ENCODE measurements at places on chromosomes 6 and 20. TPM values are rescaled to one million over a fixed set of nuclear protein-coding genes. Genes with fewer than 3 reads are reported as not detected.
A peak's percentile ranks its signal among the peaks of the same experiment; 100 is the strongest.

GRCh38 chr6:85641522-85641896, 1.2 kb downstream of the SYNCRIP start:
- H3K36me3 ChIP-seq, result peaks cover 18% of the 10 kb centered on the region
- no peak for DNase-seq
- H3K27ac ChIP-seq, result peak overlapping the region; percentile 99
- peak overlapping the region; percentile 91 for H3K4me3 ChIP-seq
- peaks cover 9% of the 10 kb centered on the region for H3K4me1 ChIP-seq

DNA sequence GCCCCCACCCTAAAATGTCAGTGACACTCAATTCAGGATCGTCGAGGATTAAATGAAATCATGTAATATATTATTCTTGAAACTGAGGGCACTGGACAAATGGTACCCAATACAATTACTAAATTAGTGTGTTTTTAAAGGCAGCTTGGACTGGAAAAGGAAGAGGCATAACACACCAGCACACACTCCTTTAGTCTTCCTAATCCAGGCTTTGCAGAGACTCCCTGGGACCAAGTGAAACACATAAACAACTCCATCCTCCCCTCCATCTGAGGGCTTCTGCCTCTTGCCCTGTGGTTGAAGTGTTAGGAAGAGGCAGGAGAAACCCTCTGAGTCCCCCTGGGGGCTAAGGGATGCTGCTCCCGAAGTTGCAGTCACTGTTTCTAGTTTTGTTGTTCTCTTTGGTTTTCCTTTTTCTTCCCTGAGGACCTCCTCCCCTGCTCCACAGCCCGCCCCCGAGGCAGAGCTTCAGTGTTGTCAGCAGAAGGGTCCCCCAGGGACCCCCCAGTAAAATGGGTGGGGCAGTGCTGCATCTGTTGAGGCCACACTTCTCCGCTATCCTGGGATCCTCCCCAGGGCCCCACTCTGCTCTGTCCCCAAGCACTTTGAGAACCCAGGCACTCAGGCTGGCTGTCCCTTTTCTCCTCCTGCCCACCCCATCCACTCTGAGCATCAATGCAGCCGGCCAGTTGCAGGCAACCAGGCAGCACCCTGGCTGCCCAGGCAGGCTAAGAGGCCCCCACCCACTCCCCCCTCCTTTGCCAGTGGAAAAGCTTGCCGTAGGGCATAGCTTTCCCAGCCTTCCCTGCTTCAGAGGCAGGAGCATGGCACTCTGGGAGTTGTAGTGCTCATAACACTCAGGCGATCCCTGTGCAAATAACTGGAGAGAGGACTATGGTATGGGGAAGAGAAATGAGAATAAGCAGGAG, 5.9 kb downstream of the TMEM63B start:
- H3K27ac ChIP-seq, result no peak overlapping the region
- H3K4me3 ChIP-seq, result no peak overlapping the region
- H3K4me1 ChIP-seq, result peaks cover 20% of the 10 kb centered on the region
- no peak for DNase-seq

DNA sequence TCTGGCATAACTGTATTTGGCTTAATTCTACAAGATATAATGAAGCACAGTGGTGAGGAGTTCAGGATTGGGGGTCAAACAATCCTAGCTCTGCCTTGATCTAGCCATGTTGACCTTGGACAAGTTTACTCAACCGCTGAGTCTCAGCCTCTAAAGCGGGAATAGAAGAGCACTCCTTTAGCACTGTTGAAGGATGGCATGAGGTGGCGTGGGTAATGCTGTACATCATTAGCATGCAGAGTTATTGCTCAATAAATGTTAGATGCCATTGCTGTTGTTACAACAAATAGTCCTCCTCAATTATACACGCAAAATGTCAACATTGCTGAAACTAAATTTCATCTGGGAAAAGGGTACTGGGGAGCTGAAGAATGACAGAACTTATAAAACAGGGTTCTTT, 78.6 kb downstream of the KIF13A start:
- peaks cover 12% of the 10 kb centered on the region for H3K4me1 ChIP-seq
- H3K36me3 ChIP-seq, result no peaks in the 10 kb centered on the region
- no peaks in the 10 kb centered on the region for H3K27me3 ChIP-seq
- no peak for DNase-seq
- no peak overlapping the region for H3K4me3 ChIP-seq
- H3K27ac ChIP-seq, result no peak overlapping the region

- DNase-seq, result no peak
- H3K36me3 ChIP-seq, result no peaks in the 10 kb centered on the region
- no peak overlapping the region for H3K27ac ChIP-seq
- no peaks in the 10 kb centered on the region for H3K27me3 ChIP-seq
- H3K4me3 ChIP-seq, result no peak overlapping the region
- no peaks in the 10 kb centered on the region for H3K4me1 ChIP-seq
These were observed 92.6 kb downstream of the RNGTT start for GRCh38 chr6:88870717-88871330.

DNA sequence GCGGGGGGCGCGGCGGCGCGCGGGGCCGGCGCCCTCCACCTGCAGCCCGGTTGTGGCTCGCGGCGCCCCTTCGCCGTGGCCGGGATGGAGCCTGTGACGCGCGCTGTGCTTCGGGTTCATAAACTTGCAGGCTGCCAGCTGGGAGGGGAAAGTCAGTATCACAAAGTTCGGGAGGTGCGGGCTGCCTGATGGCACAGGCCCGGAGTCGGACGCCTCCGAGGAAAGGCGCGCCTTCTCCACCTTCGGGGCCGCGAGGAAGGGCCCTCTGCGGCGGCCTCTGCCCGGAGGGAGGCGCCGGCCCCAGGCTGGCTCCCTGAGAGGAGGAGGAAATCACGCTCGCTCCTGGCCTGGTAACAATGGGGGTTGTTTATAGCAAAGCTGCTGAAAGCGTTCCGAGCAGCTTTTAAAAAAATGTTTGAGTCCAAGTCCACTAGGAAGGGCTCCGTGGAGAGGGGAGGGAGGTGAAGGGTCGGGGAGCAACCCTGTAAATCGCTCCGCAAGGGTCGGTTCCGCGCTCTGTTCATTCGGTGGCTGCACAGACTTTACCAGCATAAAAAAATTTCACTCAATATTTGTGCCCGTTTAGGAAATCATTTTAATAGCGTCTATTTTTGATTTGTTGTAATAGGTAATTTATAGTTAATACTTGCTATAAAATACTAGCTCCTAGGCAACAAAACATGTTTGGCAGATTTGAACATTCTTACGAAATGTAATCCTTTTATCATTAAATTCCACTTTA, 1.0 kb downstream of the AFDN start:
- H3K4me3 ChIP-seq, result peak overlapping the region; percentile 97
- peaks cover 12% of the 10 kb centered on the region for H3K36me3 ChIP-seq
- peak overlapping the region; percentile 40 for H3K27ac ChIP-seq

DNA sequence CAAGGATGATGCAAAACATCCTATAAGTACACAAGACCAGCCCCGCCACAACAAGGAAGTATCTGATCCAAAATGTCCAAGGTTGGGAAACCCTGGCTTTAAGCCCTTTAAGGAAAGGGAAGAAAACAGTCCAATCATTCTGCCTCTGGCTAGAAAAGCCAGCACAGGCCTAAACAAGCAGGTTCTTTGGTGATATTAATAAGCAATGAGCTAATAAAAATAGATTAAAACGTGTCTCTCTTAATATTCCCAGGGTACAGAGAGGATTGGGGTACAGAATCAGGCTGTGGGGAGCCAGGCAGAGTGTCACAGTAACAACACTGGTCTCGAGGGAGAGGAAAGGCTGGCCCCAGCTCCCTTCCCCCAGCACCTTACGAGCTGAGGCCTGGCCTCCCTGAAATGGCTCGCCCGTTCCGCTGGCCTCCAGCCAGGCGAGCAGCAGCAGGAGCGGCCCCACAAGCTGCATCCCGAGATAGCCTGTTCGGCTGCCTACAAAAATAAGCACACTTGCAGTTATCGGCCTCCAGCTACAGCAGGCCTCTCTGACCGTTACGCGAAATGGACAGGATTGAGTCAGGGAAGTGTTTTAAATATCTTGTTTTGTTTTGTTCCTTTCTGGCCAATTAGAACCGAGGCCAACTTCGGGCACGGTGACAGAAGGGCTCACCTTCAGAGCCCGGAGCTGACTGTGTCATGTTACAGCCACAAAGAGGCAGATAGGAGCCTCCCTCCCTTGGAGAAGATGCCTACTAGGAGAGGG, 4.0 kb upstream of the ZMYND8 start:
- no peaks in the 10 kb centered on the region for H3K27me3 ChIP-seq
- H3K36me3 ChIP-seq, result peaks cover 24% of the 10 kb centered on the region
- peak overlapping the region; percentile 98 for H3K27ac ChIP-seq
- DNase-seq, result no peak

DNA sequence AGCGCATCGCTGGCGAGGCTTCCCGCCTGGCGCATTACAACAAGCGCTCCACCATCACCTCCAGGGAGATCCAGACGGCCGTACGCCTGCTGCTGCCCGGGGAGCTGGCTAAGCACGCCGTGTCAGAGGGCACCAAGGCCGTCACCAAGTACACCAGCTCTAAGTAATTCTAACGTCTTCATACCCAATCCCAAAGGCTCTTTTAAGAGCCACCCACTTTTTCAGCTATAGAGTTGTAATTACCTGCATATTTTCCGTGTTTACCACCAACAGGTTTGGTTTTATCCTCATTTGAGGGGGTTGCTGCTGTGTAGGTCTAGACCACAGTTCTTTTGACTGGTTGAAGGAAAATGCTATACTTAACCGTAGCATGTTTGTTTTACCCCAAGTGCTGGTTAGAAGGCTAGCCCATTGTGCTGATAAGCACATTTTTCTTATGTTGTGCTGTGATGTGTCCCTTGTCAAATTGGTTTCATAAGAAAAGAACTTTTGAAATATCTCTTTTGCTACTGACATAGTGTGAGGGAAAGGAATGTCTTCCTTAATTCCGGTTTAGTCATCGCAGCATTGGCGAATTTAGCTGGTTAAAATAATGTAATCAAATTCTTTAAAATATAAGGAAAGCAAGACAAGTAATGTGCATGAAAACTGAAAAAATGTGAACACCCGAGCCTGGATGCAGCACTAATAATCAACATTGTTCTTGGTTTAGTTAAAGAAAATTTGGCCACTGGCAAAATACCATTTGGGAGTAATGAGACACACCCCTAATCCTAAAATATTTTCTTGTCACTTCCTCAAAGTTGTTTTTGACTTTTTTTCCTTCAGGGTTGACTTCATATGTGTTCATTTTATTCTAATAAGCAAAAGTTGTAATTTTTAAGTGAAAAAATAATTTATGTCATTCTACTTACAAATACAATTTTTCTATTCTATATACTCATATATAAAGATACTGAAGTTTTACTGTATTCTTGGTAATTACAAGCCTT, 112.8 kb downstream of the HFE start:
- peaks cover 10% of the 10 kb centered on the region for H3K4me1 ChIP-seq
- peak overlapping the region; percentile 85 for H3K4me3 ChIP-seq
- H3K27me3 ChIP-seq, result no peaks in the 10 kb centered on the region
- H3K36me3 ChIP-seq, result no peaks in the 10 kb centered on the region
- peak overlapping the region; percentile 93 for H3K27ac ChIP-seq

FOXF2 gene
- not detected for total RNA-seq

HRH3 gene
- total RNA-seq, result 4.5 TPM

Data from H1 (cell line).